ENCODE measurements at places on chromosomes 16 and 17.
A peak's percentile ranks its signal among the peaks of the same experiment; 100 is the strongest.

GRCh38 chr17:17928398-17929287 lies 43.6 kb downstream of the TOM1L2 start:
- DNase-seq = no peak

DNA sequence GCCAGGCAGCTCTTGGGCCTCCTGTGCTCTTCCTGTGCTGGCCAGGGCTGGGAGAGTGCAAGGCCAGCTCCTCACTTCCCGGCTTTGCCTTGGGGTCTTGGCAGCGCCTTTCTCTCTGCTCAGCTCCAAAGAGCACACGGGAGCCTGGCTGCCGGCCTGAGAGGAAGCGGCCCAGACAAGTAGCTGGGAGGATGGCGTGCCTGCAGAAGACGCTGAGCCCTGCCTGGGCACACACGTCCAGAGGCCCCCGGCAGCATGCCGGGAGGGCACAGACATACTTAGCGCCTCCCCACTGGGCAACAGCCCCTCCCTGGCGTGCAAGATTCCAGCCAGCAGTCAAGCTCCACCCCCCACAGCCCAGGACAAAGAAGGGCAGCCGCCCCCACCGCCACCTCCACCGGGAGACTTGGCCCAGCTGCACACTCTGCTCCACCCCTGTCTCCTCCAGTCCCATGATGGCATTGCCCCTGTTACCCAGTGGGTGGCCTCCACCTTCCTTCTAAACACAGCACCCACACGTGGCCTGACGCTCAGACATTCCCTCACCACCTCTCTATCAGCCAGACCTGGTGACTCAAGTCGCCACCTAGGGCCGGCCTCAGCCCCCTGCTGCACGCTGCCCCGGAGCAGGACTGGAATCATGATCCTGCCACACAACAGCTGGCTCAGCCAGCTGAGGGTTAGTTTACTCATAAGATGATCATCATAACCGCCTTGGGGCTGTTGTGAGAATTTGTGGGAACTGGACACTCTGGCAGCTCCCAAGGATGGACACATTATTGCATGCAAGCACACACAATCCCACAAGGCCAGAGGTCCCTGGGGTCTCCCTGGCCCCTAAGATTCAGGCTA lies 12.4 kb downstream of the SGCA start:
- peak; percentile 59 for DNase-seq

GRCh38 chr16:22316411-22316811 lies 19.2 kb downstream of the POLR3E start:
- DNase-seq = no peak

DNA sequence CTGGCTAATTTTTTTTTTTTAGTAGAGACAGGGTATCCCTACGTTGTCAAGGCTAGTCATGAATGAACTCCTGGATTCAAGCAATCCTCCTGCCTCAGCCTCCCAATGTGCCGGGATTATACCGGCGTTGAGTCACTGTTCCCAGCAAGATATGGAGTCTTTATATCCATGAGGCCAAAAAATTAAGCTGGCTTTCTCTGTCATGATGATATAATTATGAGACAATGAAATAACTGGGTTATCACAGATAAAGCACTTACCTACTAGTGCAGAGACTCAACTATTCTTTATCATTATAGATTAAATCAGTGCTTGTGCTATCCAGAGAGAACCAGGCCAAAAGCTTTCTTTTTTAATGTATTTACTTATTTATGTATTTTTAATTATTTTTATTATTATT lies 36.2 kb downstream of the SMG6 start:
- no peak for DNase-seq

GRCh38 chr16:89094880-89095258 lies 1.2 kb downstream of the ACSF3 start:
- DNase-seq = no peak

- DNase-seq = no peak
Measured at GRCh38 chr17:42781639-42782165, 1.3 kb downstream of the WNK4 start.

DNA sequence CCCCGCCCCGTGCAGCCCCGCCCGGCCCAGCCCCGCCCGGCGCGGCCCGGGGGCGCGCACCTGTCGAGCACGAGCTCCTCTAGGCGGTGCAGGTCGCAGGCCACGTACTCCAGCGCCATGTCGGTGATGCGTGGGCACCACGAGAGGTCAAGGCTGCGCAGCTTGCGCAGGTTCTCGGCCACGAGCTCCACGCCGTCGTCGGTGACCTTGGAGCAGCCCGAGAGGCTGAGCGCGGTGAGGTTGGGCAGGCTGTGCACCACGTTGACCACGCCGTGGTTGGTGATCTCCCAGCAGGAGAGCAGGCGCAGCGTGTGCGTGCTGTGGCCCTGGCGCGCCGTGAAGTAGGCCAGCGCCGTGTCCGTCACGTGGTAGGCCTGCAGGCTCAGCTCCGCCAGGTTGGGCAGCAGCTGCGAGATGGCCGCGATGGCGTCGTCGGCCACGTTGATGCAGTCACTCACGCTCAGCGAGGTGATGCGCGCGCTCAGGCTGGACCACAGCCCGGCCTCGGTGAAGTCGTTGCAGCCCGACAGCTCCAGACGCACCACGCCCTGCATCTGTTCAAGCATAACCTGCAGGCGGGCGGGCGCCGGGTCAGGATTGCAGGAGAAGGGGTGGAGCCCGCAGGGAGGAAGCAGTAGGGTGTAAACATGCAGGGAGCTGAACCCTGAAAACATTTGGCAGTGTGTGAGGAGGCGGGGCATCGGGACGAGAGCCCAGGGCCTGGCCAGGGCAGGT lies 5.3 kb upstream of the WDR24 start:
- DNase-seq = no peak

DNA sequence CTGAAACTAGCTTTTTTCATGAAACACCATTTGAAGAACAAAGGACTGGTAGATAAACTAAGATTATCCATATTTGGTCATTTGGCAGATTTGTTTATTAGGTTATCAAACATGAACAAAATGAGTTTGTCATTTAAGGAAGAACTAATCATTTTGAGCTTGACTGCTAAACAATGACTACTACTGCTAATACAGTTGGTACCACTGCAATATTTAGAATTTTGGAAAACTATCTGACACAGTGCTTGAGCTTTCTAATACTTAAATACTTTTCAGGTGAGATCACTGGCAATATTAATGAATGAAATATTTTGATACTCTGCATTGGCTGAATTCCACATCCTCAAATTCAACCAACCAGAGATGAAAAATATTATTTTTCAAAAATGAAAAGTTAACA lies 47.2 kb downstream of the MED13 start:
- DNase-seq = no peak

GRCh38 chr16:84782846-84783245 lies 36.9 kb upstream of the CRISPLD2 start:
- no peak for DNase-seq

DNA sequence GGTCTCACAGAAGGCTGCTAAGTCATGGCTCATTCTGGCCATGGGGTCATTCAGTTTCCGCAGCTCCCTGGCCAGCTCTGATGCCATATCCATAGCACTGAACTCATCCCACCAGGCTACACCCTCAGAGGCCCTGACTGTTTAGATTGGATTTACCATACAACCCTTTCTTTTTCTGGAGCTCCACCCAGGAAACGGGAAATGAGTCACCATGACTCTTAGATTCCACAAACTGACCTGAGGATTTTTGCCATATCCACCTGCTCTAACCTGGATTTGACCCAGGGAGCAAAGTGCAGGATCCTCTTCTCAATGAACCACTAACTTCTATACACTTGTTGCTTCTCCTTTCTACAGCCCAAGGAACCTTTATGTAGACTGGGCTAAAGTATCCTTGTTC lies 20.3 kb upstream of the CALB2 start:
- no peak for DNase-seq

- DNase-seq = peak; percentile 89
Measured at GRCh38 chr16:11356573-11357331, 11.5 kb downstream of the RMI2 start.

DNA sequence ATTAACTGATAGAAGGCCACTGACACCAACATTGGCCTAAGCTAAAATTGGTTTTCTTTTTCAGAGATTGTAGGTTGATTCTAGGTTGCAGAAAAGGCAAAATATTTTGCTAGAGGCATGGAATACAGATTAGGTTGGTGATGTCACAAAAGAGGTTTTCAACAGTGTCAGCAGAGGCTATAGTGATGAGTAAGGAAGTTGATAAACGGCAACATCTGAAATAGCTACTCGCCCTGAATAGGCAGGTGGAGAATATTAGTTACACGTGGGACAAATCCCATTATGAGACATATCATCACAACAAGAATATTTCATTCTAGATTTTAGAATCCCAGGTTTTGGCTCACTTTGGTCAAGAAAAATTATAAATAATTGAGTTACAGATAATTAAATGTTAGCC lies 1.5 kb upstream of the TOM1L1 start:
- DNase-seq = no peak

GRCh38 chr17:49618028-49618611 lies 42.4 kb downstream of the NXPH3 start:
- peak; percentile 50 for DNase-seq

- no peak for DNase-seq
Measured at GRCh38 chr17:40466298-40466971, 23.2 kb downstream of the IGFBP4 start.

DNA sequence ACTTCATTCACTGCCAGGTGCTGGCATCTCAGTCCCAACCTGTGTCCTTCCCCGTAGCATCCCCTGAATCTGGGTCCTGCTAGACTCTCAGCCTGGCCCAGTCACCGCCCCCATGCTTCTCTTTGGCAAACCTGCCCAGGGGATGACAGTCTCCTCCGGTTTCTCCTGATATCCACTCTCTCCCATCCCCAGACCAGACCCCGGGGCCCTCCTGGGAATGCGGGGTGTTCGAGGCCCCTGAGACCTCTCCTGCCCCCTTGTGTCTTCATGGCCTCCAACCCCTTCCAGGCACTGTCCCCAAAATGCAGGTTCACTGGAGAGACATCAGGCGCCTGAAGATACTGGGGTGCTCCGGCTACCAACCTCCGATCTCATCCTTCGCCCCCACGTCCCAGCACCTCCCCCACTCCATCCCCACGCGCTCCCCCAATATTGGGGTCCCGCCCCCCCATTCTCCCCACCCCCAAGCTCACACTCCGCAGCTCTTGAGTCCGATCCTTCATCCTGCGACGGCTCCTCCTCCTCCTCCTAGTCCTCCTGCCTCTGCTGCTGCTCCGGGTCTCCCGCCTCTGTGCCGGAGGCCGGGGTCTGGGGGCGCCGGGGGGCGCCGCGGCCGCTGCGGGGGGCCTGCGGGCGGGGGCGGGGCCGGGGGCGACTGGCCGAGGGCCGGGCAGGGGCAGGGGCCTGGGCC lies 399 bp downstream of the STX1B start:
- DNase-seq = no peak

DNA sequence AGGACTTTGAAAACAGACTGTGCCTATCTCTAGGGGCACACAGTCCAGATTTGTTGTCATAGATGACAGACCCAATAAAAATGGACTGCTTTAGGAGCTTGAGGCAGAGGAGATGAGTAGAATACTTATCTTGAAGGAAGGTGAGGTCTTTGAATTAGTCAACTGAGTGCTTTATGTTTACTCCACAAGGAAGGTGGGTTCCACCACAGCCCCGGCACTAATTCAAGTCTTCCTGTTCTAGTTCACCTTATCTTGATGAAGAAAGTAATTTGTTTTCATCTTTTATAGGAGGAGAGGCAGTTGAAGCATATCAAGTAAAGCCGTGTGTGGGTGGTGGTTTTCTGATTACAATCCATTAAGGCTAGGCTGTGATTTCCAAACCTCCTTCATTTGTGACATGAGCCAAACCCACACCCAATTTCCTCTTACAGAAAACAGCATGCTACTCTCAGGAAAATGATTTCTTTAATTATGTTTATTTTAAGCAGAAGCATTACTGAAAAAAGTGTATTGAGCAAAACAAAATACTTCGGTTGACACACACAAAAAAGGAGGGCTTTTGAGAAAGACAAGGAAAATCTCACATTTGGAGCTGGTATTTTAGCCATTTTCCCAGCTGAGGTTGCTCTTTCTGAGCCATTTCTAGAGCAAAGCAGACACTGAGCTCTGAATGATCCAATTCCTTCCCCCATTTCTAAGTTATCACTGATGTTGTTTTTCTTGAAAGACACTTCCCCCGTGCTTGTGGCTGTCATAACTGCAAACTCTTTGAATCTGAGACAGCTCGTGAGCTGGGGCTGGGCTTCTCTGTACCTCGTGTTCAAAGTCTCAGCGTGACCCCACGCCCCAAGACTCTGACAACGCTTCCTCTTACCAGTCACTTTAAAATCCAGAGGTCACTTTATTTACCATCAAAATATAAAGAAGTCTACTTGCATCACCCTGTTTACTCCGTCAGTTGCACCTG lies 35.4 kb downstream of the CDRT15 start:
- peak; percentile 27 for DNase-seq

GRCh38 chr17:75153780-75154194 lies 525 bp downstream of the JPT1 start:
- DNase-seq = no peak

- no peak for DNase-seq
Measured at GRCh38 chr17:62852195-62852594, 44.1 kb upstream of the MARCHF10 start.

GRCh38 chr17:82873521-82873920 lies 33.7 kb upstream of the ZNF750 start:
- DNase-seq = no peak

DNA sequence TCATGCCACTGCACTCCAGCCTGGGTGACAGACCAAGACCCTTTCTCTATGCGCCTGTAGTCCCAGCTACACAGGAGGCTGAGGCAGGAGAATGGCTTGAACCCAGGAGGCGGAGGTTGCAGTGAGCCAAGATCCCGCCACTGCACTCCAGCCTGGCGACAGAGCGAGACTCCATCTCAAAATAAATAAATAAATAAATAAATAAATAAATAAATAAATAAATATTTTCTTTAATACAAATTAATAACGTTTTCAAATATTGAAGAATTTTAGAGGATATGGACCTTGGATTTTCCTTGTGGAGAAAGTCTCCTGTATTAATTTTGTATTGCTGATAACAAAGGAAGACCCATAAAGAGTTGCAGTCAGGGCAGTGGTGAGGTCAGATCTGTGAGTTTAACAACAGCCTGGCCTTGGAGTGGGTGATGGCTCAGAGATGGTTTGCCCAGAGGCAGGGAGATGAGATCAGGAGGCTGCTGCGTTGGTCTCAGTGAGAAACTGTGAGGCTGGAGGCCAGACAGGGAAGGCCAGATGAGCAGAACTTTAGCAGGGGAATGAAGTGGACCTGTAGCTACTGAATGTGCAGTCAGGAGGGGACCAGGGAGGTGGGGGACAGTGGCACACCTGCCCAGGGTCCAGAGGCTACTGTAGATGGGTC lies 4.4 kb upstream of the ASGR1 start:
- DNase-seq = no peak

DNA sequence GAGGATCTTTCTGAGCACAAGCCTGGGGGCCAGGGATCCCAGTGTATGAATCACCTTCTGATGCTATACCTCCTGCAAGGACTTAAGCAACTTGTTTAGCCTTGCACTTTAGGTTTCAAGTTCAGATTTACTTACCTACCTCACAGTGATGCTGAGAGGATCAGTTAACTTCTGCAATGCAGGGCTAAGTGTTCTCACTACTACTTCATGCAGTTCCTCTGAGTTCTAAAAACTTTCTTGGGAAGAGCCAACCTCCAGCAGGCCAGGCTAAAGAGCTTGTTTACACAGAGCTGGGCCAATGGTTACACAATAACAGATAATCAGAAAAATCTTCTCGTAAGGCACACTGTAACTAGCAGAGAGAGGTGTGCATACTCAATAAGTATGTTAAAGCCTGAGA lies 13.0 kb downstream of the VEZF1 start:
- no peak for DNase-seq

- DNase-seq = no peak
Measured at GRCh38 chr16:68490829-68491575, 42.7 kb upstream of the SMPD3 start.
